ENCODE measurements at places on chromosomes 7 and 10.

- DNase-seq = peak; percentile 27
Measured at GRCh38 chr7:96786261-96786997, 76.8 kb upstream of the SEM1 start.

GRCh38 chr7:106056513-106057203, 55.5 kb downstream of the SYPL1 start:
- DNase-seq = peak; percentile 68

DNA sequence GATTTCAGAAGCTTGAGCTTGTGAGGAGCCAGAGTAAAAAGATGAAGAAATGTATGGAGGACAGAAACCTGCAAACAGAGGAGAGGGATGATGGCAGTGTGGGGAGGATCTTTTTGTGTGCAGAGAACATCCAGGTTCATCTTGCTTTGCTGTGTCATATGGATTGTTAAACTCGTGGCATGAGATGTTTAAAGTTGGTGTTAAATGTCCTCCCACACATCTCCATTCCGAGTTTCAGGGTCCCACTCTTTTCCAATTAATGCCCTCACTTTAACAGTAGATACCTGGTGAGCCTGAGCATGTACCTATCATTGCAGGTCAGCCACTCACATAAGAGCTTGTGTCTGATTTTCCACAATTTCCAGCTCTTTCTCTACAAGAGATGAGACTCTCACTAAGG, 147.7 kb downstream of the ST7 start:
- no peak for DNase-seq

DNA sequence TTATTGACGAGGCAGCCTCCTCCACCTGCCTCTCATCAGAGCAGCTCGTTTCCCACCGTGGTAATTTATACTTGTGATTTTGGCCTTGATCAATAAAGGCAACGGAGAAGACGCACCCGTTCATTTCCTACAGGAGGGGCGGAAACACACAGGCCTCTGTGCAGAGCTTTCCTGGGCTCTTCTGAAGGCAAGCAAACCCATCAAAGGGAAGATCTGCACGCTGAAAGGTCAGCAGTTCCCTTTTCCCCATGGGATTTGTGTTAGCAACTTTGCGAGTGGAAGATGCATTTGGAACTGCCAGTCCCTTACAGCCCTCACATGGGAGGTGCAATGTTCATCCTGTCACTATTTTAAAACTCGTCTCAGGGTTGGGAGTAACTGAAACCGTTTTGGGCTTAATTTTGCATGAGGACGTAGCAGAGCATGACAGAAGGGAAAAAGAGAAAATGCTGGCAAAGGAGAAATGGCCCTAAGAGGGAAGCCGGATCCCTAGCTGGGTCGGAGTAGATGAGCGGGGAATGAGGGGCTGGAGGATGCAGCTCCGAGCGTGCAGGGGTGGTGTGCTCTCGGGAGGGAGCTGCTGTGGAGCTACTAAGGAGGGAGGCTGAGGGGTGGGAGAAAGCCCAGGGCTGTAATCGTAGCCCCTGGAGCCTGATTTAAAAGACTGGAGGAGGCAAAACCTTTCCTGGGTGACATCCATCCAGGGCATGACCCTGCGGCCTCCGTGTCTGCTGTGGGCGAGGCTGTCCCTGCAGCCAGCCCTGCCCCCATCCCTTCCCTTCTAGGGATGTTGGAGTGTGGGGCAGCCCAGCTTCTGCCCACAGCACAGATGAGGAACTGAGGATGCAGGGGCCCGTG, 111.1 kb upstream of the FAM20C start:
- peak; percentile 18 for DNase-seq

DNA sequence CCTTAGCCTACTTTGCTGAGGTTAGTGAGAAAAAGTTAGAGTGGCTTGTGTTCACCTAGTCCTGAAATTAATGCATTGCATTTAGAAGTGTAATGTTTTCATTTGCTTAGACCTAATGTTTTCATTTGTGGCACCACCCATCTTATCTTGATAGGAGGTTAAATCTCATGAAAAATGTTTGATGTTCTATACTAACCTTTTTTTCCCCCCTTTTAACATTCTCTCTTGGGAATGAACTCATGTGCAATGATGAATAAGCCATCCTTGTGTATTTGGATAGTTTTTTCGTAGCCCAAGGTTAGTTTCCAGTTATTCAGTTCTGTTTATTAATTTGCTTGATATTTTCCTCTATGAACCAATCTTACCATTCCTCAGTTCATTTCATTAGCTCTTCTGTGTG, 2.8 kb downstream of the FHIP2A start:
- DNase-seq = no peak

Measured in right hindlimb (tissue), 1 donor.